CD4-positive, alpha-beta T cell treated with Interleukin-10 for 1 hour (primary cell): ENCODE measurements at places on chromosomes 16 and 17.

DNA sequence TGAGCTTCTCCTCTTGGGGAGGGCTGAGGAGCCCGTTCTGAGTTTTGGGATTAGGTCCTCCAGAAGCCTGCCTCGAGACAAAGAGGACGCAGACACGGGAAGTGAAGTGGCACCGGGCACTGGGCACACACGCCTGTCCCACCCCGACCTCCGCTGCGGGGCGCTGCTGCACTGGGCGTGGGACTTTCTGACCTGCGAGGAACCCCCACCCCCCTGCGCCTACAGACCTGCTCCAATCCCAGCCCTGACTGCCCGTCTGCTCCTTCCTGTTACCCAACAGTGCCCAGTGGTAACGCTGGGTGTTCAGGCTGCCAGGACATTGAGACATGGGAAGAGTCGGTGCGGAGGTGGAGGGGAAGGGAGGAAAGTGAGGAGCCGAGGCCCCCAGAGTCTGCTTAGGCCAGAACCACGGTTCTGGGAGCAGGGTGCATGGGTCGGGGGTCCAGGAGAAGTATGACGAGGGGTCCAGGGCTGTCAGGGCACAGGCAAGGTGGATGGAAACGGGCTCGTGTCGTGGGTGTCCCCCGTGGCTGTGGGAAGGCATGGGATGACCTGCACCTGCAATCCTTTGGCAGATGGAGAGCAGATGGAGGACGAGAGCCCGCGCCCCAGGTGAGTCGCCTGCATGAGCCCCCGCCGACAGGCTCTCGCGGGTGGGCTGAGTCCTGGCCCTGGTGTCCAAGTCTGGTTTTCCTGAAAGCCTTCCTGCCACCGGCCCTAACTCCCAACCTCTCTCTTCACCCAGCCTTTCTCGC, 112.0 kb upstream of the CREBBP start:
- DNase-seq: no peak

DNA sequence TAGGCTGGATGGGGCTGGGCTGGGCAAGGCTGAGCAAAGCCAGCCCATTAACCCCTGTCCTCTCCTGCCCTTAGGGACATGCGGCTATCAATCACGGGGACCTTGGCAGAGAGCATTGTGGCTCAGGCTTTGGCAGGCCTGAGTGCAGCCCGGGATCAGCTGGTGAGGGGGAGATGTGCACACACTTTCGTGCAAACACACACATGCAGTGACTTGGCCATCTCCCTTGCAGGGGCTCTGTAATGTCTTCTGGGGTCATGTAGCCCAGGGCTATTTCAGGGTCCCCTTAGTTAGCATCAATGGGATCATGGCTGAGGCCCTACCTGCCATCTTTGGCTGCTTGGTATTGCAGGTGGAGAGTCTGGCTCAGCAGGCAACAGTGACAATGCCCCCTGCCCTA, 6.9 kb downstream of the CARMIL2 start:
- DNase-seq: no peak

GRCh38 chr16:50520451-50521245, 27.5 kb upstream of the NKD1 start:
- no peak for DNase-seq

GRCh38 chr17:28394337-28395116, 11.5 kb downstream of the SLC46A1 start:
- DNase-seq: no peak

GRCh38 chr17:42806249-42806648, 7.6 kb downstream of the CNTD1 start:
- DNase-seq: no peak

DNA sequence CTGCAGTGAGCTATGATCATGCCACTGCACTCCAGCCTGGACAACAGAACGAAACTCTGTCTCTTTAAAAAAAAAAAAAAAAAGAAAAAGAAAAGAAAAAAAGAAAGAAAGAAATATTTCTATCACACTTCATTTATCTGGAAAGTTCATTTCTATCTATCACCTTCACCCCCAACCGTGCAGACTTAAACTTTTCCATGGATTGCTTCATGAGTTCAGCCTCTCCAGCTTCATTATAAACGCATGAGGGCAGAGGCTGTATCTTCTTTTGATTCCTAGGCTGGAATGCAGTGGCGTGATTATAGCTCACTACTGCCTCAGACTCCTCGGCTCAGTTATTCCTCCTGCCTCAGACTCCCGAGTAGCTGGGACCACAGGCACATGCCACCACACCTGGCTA, 28.2 kb downstream of the MRC2 start:
- no peak for DNase-seq

DNA sequence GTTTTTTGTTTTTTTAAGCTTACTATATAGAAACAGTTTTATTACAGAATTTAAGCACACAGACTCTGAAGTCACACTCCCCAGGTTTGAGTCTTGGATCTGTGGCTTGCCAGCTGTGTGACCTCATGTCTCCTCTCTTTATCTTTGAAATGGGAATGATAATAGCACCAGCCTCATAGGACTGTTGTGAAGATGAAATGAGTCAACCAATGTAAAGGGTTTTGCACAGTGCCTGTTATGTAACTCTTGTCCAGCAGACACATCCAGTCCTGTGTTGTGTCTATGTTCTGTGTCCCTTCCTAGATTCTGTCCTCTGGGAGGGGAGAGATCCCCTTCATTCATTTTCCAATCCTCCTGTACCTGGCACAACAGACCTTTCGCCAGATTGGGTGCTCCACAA, 3.1 kb upstream of the CPD start:
- DNase-seq: no peak

- DNase-seq: no peak
Measured at GRCh38 chr16:14444979-14445810, 184.9 kb downstream of the PARN start.

DNA sequence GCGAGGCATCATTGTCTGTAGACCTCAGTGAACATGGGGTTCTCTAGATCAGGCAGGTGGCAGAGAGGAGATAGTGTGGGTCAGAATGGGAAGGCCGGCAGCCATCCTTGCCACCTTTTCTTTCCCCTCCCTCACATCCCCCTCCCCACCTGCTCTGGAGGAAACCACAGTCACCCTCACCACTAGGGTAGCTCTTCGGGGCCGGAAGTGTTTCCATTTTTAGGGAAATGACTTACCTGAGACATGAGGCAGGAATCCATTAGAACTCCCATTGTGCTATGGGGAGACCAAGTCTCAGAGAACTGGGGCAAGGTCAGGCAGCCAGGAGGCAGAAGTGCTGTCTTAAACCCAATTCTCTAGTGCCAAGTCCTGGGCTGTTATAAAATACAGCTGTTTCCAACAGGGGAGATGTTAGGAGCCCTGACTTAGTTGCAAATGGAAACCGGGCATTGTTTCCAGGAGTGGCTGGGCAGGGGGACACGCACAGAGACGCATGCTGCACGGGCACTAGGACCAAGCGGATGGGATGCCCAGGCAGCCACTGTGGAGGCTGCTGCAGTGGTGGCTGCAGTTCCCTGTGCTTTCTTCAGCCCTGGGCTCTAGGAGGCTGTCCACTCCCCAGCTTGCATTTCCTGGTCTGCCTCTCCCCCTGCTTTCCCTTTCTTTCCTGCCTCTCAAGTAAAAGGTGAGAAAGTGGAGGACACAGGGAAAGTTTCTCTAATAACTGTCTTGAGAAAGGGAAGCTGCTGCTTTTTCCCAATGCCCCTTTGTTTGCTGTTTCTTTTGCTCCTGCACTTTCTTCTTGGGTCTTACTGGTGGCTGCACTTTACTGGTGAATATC, 2.8 kb downstream of the HAS3 start:
- no peak for DNase-seq

DNA sequence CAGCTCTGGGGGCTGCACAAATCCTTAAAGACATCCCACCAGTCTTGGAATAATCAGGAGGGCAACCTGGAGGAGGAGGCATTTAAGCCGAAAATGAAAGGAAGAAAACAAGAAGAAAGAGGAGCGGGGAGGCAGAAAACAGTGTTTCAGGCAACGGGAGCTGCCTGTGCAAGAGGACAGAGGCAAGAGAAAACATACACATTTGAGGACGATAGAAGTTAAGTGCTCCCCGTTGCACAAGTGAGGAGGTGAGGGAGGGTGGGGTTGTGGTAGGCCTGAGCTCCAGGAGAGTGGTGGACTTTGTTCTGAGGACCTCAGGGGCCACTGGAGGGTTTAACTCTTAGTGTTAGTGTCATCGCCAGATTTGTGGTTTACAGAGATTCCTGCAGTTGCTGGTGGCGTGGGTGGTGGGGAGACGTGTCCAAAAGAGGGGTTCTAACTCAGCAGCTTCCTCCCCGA, 27.6 kb upstream of the CIBAR2 start:
- no peak for DNase-seq

DNA sequence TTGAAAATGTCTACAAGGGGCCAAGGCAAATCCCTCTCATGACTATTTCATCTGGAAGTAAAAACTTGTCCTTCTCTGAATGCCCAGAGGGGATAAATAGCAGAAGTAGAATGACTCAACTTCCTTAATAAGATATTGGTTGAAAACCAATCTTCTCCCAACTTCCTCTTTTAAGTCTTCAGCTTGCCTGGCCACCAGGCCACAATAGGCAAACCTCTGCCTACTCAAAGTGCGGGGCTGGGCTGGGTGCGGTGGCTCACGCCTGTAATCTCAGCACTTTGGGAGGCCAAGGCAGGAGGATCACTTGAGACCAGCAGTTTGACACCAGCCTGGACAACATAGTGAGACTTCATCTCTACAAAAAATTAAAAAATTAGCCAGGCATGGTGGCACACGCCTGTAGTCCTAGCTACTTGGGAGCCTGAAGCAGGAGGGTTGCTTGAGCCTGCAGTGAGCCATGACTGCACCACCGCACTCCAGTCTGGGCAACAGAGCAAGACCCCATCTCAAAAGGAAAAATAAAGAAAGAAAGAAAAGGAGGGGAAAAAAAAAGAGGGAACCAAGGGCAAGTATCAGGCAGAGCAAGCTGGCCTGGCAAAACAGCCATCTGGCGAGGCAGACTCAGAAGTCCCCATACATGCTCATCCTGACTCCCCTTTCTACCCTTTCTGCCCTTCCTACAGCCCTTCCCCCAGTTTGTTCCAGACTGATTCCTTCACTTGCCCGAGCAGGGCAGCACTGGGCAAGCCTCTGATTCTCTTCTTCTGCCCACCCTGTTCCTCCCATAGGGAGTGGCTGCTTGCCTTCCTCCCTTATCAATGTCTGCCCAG, 20.6 kb downstream of the MAP3K14 start:
- DNase-seq: no peak

- DNase-seq: no peak
Measured at GRCh38 chr17:33572615-33573014, 279.5 kb upstream of the ASIC2 start.

- DNase-seq: no peak
Measured at GRCh38 chr17:78555746-78556401, 21.3 kb downstream of the DNAH17 start.

- DNase-seq: no peak
Measured at GRCh38 chr17:7538891-7539545, 9.8 kb upstream of the TNFSF12 start.

- DNase-seq: no peak
Measured at GRCh38 chr17:15648386-15648785, 28.9 kb upstream of the FBXW10B start.

DNA sequence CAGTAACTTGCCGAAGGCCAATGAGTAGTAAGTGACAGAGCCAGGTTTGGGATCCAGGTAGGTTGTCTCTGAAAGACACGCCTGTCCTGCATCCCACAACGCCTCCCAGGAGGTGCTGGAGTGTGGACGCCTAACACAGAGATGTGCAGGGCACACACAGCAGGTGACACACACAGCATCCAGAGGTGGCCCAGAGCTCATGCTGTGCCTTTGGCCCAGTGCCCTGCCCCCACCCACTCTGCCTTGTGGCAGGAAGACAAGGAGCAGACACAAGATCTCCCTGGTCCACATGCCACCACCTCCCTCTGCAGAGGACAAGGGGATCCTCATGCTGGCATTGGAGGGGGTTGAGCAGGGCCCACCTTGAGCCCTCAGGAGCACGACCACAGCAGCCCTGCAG, 14.7 kb upstream of the STH start:
- no peak for DNase-seq

GRCh38 chr17:17077101-17077500, 34.8 kb downstream of the MPRIP start:
- no peak for DNase-seq

DNA sequence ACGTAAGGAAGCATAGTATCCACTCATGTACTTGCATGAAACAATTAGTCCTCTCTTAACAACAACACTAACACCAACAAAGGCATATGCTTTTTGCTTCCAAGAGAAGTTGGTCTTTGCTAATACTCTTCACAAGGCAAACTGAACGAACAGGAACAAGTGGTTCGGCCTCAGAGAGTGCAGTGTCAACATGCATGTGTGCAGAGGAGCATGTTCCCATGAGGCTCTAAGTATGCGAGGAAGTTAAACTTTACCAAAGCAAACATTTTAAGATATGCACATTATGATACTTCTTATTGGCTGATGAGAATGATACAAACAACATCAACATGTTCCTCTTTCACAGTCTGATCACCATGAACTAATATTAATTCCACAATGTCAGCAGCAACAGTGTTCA, 285.3 kb upstream of the IRX5 start:
- no peak for DNase-seq

DNA sequence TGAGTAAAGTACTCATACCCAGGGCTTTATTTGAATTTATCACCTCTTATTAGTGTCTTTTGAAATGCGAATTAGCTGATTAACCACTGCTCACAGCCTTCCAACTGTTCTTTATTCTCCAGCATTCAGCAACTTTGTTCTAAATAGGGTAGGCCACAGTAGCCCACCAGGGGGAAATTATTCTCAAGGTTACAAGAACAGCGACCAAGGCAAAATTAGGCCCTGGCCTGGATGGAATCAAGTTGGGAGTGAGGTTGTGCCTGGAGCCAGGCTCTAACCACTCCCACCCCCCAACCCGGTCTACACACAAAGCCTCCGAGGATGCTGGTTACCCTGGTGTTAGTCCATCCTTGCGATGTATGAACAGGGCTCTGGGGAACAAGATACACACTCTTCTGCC, 245.5 kb downstream of the STX8 start:
- DNase-seq: no peak

- DNase-seq: no peak
Measured at GRCh38 chr17:82611140-82612058, 36.8 kb downstream of the WDR45B start.

DNA sequence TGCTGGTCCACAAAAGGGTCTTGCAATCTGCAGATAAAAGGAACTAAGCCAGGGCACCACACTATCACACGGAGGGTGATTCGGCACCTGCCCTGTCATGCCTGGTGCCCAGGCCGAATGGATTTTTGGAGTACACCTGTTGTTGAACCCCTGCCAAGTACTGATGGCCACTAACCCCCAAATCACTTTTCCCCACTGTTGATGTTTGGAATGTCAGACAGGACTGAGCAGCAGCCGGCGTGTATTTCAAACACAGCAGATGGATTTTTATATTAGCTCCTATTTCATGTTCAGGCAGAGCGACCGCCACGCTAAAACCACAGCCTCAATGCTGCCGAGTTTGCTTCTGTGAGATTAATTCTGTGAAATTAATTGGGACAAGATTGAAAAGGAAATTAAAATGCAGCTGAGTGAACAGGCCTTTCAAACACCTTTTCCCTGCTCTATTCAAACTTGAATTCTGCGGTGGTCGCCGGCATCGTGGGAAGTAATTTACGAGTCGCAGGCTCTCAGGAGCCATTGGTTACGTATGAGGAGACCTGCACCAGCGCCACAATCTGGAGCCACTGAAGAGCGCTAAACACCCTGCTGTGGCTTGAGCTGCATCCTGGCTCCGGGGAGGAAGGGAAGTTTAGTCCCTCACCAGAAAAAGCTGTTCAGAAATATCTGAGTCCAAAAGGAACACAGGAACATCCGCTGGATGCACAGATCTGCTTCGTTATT, 48.5 kb downstream of the SNX11 start:
- no peak for DNase-seq
